Chondrocyte (in vitro differentiated cells): ENCODE measurements at places on chromosomes 16 and 17.

GRCh38 chr16:13305019-13305755 is 403.8 kb downstream of the SHISA9 start:
- no peak for DNase-seq
- no peak overlapping the region for H3K4me3 ChIP-seq
- peaks cover 5% of the 10 kb centered on the region for H3K4me1 ChIP-seq

- H3K4me1 ChIP-seq, result peaks cover 7% of the 10 kb centered on the region
- no peak overlapping the region for H3K4me3 ChIP-seq
- peak; percentile 25 for DNase-seq
- H3K27ac ChIP-seq, result no peak overlapping the region
- H3K27me3 ChIP-seq, result no peaks in the 10 kb centered on the region
Measured at GRCh38 chr17:76405607-76405966, 21.2 kb downstream of the SPHK1 start.

GRCh38 chr17:3843935-3844516 is 2.0 kb downstream of the NCBP3 start:
- peak overlapping the region; percentile 6 for H3K4me3 ChIP-seq
- H3K36me3 ChIP-seq, result peaks cover 16% of the 10 kb centered on the region
- no peak overlapping the region for H3K27ac ChIP-seq

- H3K4me3 ChIP-seq, result no peak overlapping the region
- peak overlapping the region; percentile 17 for H3K27ac ChIP-seq
- no peaks in the 10 kb centered on the region for H3K27me3 ChIP-seq
- H3K4me1 ChIP-seq, result peaks cover 16% of the 10 kb centered on the region
Measured at GRCh38 chr17:49316258-49316570, 45.8 kb downstream of the ZNF652 start.

GRCh38 chr16:77794586-77794985 is 6.2 kb downstream of the VAT1L start:
- H3K27me3 ChIP-seq, result peaks cover 36% of the 10 kb centered on the region
- H3K4me3 ChIP-seq, result no peak overlapping the region
- H3K4me1 ChIP-seq, result no peaks in the 10 kb centered on the region
- H3K36me3 ChIP-seq, result no peaks in the 10 kb centered on the region
- no peak overlapping the region for H3K27ac ChIP-seq

DNA sequence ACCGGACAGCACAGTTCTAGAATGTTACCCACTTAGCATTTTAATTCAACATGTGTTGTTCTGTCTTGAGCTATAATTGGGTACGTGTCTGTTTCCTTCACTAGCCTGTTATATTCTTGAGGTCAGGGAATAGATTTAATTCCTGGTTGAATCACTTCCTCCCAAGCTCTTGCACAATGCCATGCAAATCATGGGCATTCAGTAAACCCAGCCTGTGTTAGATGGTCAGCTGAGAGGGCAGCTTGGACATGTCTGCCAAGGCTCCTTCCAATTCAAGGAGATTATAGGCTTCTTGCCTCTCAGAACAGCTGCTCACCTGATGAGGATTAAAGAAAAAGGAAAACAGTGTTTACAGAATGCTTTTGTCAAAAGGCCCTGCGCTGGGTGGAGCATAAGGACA is 12.6 kb downstream of the C1QTNF1 start:
- peaks cover 8% of the 10 kb centered on the region for H3K36me3 ChIP-seq
- peaks cover 49% of the 10 kb centered on the region for H3K4me1 ChIP-seq
- no peak overlapping the region for H3K4me3 ChIP-seq
- H3K27ac ChIP-seq, result peak overlapping the region; percentile 37
- no peak for DNase-seq
- H3K27me3 ChIP-seq, result peaks cover 7% of the 10 kb centered on the region

DNA sequence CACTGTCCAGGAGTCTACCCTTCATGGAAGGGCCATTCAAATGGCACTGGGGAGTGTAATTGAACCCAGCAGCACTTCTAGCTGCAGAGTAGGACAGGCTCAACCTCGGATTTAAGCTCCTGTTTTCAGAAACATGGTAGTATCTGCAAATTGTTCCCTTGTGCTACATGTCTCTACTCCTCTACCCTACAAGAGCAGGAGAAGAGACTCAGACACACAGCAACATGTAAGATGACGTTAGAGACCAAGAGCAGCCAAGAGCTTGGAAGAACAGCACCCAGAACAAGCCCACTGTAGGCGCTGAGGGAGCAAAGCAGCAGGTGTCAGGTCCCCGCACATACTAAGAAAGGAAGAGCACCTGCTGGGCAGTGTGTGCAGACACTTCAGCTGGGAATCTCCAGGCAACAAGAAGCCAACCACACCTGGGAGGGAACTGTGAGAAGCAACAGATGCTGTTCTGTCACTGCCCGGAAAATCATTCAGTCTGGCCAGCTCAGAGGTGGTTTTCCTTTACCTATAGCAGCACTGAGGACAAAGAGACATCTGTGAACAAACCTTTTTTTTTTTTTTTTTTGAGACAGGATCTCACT is 35.6 kb upstream of the MNT start:
- no peak overlapping the region for H3K27ac ChIP-seq
- H3K27me3 ChIP-seq, result no peaks in the 10 kb centered on the region
- H3K4me3 ChIP-seq, result no peak overlapping the region
- DNase-seq, result no peak

GRCh38 chr16:80924372-80924978 is 82.2 kb downstream of the CMC2 start:
- H3K36me3 ChIP-seq, result no peaks in the 10 kb centered on the region
- DNase-seq, result no peak
- peaks cover 6% of the 10 kb centered on the region for H3K27me3 ChIP-seq
- H3K4me3 ChIP-seq, result no peak overlapping the region

DNA sequence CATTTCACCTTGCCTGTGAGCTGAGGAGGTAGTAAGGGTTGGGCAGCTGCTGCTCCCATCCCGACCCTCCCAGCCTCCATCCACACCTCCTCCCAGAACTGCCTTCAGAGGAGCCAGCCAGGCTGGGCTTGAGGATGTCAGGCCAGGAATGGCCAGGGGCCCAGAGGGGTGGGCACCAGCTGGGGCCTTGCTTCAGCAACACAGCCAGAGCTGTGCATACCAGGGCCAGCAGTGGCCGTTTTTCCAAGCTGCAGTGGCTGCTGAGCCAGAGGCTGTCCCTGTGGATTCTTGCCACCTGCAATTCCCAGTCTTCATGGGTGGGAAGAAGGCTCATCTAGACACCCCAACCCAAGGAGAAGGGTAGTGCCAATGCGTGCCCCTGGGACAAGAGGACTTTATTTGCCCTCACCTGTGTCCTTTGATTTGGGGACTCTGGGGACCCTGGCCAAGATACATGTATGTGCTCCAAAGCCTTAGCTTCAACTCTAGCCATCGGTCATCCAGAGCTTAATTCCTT is 153.4 kb upstream of the SDK2 start:
- H3K27ac ChIP-seq, result peak overlapping the region; percentile 59
- DNase-seq, result no peak
- H3K4me1 ChIP-seq, result peaks cover 20% of the 10 kb centered on the region
- H3K27me3 ChIP-seq, result peaks cover 18% of the 10 kb centered on the region

GRCh38 chr16:52450916-52451315 is 96.0 kb downstream of the TOX3 start:
- H3K27ac ChIP-seq, result no peak overlapping the region
- no peak for DNase-seq
- no peak overlapping the region for H3K4me3 ChIP-seq
- H3K27me3 ChIP-seq, result peaks cover 4% of the 10 kb centered on the region
- no peaks in the 10 kb centered on the region for H3K4me1 ChIP-seq
- H3K36me3 ChIP-seq, result no peaks in the 10 kb centered on the region

DNA sequence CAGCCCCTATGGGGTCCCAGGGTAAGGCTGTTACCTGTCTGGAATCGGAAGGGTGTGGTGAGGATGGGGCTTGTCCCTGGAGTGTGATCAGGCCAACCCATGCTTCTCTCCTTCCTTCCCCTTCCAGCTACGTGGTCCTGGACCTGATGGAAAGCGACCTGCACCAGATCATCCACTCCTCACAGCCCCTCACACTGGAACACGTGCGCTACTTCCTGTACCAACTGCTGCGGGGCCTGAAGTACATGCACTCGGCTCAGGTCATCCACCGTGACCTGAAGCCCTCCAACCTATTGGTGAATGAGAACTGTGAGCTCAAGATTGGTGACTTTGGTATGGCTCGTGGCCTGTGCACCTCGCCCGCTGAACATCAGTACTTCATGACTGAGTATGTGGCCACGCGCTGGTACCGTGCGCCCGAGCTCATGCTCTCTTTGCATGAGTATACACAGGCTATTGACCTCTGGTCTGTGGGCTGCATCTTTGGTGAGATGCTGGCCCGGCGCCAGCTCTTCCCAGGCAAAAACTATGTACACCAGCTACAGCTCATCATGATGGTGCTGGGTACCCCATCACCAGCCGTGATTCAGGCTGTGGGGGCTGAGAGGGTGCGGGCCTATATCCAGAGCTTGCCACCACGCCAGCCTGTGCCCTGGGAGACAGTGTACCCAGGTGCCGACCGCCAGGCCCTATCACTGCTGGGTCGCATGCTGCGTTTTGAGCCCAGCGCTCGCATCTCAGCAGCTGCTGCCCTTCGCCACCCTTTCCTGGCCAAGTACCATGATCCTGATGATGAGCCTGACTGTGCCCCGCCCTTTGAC is 2.4 kb downstream of the MAPK7 start:
- H3K27me3 ChIP-seq, result no peaks in the 10 kb centered on the region
- H3K27ac ChIP-seq, result peak overlapping the region; percentile 49
- peak; percentile 88 for DNase-seq

DNA sequence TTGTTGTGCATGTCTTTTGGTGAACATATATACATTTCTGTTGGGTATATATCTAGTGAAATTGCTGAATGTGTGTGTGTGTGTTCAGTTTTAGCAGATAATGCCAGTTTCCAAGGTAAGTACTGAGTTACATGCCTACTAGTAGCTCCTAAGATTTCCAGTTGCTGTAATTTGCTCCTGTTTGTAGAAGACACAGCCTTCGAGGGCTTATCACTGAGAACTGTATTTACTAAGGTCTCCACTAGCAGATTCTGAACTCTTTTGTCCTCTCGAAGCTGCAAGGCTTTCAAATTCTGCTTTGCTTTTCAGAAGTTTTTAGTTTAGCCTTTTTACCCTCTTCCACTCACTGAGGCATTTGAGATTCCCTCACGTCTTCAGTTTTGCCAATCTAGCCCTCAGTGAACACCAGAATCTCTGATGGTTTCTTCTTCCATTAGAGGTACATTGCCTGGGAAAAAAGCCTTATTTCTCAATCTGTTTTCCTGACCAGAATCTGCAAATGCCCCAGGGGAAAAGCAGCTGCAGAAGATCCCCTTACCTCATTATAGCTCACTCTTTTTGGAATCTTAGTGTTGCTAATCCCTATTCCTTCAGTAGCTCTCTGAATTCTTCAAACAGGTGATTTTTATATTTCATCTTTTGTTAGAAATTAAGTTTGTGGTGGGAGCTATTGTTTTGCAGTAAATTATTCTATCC is 52.9 kb downstream of the NF1 start:
- H3K4me1 ChIP-seq, result peaks cover 13% of the 10 kb centered on the region
- no peak for DNase-seq
- no peak overlapping the region for H3K4me3 ChIP-seq
- H3K27ac ChIP-seq, result no peak overlapping the region

GRCh38 chr17:63151941-63152523 is 186.0 kb downstream of the TANC2 start:
- H3K27me3 ChIP-seq, result no peaks in the 10 kb centered on the region
- H3K27ac ChIP-seq, result peak overlapping the region; percentile 12
- no peaks in the 10 kb centered on the region for H3K36me3 ChIP-seq
- no peak for DNase-seq
- H3K4me3 ChIP-seq, result no peak overlapping the region
- peaks cover 45% of the 10 kb centered on the region for H3K4me1 ChIP-seq

DNA sequence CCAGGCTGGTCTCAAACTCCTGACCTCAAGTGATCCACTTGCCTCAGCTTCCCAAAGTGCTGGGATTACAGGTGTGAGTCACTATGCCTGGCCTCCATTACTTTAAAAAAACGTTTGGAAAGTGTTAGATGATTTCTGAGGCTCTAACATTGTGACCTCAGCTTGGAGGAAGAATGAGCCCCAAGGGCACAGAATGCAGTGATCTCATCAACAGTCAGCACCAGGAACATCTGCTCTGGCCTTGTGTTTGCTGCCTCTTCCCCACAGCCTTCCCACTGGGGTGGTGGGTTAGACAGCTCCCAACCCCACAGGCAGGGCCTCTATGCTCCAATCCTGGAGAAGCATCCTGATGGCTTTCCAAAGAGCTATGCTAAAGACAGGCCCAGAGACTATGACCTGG is 37.7 kb upstream of the SREBF1 start:
- H3K27me3 ChIP-seq, result no peaks in the 10 kb centered on the region
- peaks cover 14% of the 10 kb centered on the region for H3K36me3 ChIP-seq
- no peak overlapping the region for H3K4me3 ChIP-seq
- no peak overlapping the region for H3K27ac ChIP-seq

GRCh38 chr17:37116671-37117185 is 168.0 kb downstream of the AATF start:
- H3K27ac ChIP-seq, result no peak overlapping the region
- H3K4me1 ChIP-seq, result no peaks in the 10 kb centered on the region
- H3K4me3 ChIP-seq, result no peak overlapping the region
- H3K27me3 ChIP-seq, result no peaks in the 10 kb centered on the region

DNA sequence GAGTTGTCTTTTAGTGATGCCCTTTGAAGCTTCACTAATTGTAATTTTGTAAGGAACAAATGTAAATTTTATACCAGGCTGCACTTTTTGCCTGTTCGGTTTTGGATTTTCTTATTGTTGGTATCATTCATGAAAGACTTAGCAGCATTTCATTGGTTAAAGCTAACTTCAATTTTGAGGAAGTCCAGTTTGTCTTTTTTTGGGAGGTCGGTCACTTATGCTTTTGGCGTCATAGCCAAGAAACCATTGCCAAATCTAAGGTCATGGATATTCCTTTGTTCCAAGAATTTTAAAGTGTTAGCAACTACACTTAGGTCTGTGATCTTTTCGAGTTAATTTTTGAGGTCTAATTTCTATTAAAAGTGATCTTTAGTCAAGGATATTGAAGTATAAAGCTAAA is 77.1 kb downstream of the PRKCA start:
- no peaks in the 10 kb centered on the region for H3K27me3 ChIP-seq
- no peak overlapping the region for H3K27ac ChIP-seq
- H3K36me3 ChIP-seq, result no peaks in the 10 kb centered on the region

DNA sequence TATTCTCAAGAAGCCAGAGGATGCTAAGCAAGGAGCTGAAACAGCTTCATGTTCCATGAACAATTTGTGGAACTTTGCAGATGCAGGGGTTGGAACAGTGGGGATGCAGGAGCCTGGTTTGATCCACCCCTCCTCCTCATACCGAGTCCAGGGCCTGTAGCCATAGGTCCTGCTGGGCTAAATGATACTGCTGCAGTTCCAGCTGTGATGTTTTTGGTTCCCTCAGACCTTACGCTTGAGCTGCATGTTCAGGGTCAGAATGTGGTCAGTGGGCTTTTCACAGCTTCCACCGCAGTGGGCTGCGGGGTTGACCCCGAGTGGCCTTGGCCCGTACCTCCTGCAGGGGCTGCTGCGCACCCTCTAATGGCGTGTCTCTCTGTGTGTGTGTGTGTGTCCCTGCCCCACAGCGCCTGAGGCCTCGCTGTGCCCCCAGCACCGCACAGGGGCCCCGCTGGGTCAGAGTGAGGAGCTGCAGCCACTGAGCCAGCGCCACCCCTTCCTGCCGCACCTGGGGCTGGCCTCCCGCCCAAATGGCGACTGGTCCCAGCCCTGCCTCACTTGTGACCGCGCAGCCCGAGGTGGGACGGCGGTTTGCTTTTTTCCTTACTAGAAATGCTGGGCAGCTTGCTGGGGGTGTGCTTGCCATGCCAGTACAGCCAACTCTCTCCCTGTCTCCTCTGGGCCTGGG is 48.2 kb downstream of the EPN2 start:
- no peaks in the 10 kb centered on the region for H3K27me3 ChIP-seq
- no peak for DNase-seq
- peaks cover 16% of the 10 kb centered on the region for H3K36me3 ChIP-seq
- no peak overlapping the region for H3K4me3 ChIP-seq
- peaks cover 31% of the 10 kb centered on the region for H3K4me1 ChIP-seq
- H3K27ac ChIP-seq, result no peak overlapping the region

- no peaks in the 10 kb centered on the region for H3K27me3 ChIP-seq
- no peak overlapping the region for H3K27ac ChIP-seq
- H3K4me3 ChIP-seq, result no peak overlapping the region
- no peak for DNase-seq
- H3K36me3 ChIP-seq, result peaks cover 13% of the 10 kb centered on the region
Measured at GRCh38 chr16:69699915-69700314, 26.4 kb downstream of the NQO1 start.
